ENCODE measurements at places on chromosomes 12 and 14.
A peak's percentile ranks its signal among the peaks of the same experiment; 100 is the strongest.

DNA sequence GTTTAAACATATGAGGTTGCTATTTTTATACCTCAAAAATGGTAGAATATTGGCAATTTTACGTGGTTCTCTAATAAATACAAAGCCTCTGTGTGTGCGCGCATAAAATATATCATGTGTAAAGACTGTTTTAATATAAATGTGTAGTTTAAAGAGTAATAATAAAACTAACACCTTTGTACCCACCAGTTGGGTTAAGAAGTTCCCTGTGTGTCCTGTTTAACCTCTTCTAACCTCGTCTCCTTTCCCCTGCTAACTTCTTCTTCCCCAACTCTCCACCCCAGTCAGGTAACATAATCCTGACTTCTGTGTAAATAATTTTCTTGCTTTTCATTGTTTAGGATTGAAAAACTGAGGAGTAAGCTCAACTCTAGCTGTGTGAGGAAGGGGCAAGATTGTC is 47.6 kb upstream of the PSMA6 start:
- DNase-seq, result no peak

DNA sequence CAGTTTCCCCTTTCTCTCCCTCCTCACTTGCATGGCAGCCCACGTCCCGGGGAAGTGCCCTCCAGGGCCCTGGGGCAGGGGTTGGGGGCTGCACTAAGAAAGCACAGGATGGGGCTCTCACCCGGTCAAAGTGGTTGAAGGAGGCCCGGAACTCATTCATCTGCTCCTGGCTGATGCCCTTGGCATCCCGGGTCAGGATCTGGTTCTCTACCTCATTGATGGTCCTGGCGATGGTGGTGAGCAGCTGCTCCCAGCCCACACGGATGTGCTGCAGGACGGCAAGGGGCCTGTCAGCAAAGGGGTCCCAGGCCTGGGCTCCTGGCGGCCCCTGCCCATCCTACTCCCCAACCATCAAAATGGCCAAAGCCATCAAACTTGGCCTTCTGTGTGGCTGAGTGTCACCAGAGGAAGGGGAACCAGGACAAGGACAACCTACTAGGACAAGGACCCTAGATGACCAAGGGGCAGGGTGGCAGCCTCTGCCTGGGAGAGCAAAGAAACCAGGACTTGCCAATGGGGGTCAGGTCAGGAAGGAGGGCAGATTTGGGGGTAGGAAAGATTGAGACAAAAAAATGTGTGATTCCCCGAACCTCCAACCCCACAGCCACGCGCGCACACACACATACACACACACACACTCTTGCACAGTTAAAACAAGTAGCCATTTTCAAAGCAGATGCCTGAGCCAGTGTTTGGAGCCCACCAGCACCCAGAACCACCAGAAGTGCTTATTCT is 87.1 kb upstream of the ZFP36L1 start:
- DNase-seq, result no peak

DNA sequence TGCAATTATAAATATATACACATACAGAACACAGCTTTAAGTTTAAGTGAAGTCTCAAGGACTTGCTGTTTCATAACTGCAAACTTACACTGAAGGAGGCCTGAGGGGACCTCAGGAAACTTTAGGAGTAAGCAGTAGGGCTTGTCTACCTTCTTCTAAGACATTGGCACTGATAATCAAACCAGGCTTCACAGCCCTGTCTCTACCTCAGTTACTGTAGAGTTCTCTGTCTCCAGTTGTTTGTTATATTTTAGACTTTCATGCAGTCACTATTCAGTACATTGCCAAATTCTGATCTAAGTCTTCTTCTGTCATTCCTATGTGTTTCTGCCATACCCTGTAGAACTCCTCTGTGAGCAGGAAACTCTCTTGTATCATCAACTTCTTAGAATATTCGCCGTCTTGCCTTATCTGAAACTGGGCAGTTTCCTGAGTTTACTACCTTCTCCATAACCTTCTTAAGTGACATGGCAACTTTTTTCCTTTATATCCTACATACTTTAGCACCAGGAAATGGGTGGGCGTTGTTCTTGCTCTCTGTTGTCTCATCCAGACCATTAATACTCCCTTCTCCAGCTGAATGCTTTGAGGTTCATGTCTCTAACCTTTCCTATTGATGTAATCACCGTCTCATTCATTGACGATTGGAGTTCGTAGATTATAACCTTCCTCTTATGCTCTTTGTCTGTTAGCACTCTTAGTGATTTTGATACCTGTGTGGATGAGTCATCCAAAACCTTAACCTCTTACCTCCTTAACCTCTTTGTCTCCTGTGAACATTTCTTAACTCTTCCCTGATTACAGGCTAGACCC is 11.4 kb downstream of the APAF1 start:
- no peak for DNase-seq

DNA sequence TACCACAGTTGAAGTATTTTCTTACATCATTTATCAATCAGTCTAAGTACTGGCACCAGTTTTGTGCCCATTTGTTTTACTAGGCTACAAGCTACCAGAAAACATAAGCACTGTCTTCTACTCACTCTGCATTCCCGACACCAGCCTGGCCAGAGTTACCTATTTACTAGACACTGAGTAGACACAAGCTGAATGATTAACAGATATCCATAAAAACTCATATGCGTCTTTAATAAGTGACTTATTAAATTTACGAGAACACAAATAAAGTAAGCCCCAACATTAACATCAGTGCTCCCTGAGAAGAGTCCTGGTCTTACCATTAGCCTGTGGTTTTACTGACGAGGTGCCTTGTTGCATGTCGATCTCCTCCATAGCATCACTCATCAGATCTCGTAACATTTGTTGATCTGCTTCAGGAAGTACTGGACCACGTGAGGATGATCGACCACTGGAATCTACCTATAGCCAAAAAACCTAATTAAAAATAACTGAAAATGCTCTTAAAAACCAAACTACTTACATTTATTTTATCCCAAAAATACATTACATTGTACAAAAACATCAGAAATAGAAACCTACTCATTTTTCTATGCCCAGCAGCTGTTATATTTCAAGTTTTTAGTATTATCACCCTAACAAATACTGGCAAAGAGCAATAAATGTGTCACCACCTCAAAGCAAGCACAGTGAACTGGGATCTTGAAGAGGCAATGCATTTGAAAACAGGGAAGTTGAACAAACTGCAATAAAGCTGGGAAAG is 53.3 kb downstream of the BDKRB1 start:
- DNase-seq, result no peak

DNA sequence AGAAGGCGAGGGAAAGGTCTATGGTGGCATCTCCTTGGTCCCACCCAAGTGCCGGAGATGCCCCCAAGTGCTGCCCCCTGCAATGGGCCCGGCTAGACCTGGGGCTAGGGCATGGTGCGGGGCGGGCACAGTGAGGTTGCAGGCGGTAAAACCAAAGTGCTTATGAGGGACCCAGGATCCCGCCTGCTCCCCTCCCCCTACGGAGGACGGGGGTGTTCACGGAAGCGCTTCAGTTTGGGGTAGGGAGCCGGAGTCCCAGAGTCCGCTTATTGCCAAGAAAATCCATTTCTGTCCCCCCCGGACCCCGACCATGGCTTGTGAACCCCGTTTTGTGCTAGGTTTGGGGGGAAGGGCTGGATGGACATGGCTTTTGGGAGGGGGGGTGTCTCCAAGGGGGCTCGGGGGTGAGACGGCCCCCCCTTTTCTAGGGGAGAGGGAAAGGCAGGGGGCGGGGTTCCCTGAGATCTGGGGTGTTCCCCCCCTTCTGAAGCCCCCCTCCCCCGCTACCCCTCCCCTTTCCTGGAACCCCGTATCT is 5.4 kb upstream of the GPR84 start:
- no peak for DNase-seq

- no peak for DNase-seq
Observed at GRCh38 chr12:26052652-26053051, 72.2 kb downstream of the BHLHE41 start.

- no peak for DNase-seq
Observed at GRCh38 chr14:29529418-29529817, 398.2 kb downstream of the PRKD1 start.

GRCh38 chr14:23559010-23559925 is 3.2 kb downstream of the THTPA start:
- peak; percentile 50 for DNase-seq

GRCh38 chr14:101409006-101409543 is 152.2 kb upstream of the DIO3 start:
- DNase-seq, result no peak

DNA sequence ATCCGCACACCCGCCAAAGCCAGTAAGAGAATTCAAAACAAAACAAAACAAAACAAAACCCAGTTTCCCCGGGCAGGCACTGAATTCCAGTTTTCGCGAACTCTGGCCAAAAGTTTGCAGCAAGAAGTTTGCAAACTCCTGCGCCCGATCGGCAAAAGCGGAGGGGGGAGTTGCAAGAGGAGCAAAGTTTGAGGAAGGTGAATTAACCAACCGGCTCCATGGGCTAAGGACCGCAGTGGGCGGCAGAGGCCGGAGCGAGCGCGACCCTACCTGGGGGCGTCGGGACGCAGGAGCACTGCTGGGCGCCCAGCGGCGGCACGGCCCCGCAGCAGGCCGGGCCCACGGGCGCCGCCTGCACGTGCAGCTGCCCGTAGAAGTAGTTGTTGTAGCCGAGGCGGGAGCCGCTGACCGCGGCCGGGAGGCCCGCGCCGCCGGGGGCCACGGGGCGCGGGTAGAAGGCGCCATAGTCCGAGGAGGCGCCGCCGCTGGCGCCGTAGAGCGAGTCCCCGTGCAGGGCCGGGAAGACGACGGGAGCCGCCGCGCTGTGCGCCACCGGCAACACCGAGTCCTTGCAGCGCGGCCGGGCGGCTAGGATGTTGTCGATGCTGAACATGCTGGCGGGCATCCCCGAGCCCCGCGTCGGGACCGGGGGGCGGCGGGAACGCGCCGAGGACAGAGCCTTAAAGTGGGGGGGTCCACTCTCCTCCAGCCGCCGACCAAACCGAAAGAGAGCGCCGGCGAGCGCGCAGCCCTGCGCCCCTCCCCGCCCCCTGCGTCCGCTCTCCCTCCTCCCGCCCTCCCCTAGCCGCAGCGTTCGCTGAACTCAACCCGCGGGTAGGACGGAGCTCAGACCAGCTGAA is at the start of gene GSC:
Gene GSC (minus strand): TSS at position 723 of the 860 bp plus-strand sequence. CDS start 98 bp downstream, at position 625.
- DNase-seq, result no peak

GRCh38 chr12:5176036-5176435 is 132.4 kb downstream of the KCNA5 start:
- DNase-seq, result no peak

DNA sequence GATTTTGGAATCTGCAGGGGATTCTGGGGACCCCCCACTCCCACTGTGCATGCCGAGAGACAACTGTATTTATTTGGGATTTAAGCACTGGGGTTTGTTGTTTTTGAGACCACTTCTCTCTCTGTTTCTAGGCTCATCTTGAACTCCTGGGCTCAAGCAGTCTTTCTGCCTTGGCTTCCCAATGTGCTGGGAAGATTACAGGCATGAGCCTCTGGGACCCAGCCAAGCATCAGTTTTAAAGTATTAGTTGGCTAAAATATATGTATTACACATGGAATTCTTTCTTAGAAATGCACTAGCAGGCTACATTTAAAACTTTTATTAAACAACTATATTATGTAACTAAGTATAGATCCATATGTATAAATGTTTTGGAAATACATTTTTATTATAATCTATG is 78.3 kb downstream of the AEBP2 start:
- no peak for DNase-seq

- no peak for DNase-seq
Observed at GRCh38 chr14:93533437-93533836, 102.7 kb downstream of the UNC79 start.

GRCh38 chr12:65121956-65122469 is 908 bp upstream of the WIF1 start:
- no peak for DNase-seq

- peak; percentile 43 for DNase-seq
Observed at GRCh38 chr12:48979602-48980388, 1.7 kb downstream of the WNT1 start.

- DNase-seq, result no peak
Observed at GRCh38 chr14:61268812-61269211, 12.3 kb downstream of the TMEM30B start.

DNA sequence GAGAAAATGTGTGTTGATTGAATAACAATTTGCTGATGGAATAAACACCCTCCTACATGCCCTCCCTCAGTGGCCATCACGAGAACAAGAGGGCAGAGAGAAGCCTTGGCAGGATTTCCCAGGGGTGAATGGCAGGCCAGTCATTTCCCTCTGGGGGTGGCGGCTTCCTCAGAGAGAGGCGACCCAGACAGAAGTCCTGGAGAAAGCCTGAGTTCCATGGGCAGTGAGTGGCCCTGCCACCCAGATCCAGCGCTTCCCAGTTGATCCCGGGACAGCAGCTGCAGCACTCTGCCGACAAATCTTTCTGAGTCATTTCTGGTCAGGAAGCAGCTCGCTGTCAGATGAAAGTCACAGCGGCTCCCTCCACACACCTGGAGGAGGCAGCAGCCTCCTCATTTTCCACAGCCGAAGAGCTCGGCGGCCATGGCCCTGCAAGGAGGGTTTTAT is 123.0 kb downstream of the SCARB1 start:
- no peak for DNase-seq

DNA sequence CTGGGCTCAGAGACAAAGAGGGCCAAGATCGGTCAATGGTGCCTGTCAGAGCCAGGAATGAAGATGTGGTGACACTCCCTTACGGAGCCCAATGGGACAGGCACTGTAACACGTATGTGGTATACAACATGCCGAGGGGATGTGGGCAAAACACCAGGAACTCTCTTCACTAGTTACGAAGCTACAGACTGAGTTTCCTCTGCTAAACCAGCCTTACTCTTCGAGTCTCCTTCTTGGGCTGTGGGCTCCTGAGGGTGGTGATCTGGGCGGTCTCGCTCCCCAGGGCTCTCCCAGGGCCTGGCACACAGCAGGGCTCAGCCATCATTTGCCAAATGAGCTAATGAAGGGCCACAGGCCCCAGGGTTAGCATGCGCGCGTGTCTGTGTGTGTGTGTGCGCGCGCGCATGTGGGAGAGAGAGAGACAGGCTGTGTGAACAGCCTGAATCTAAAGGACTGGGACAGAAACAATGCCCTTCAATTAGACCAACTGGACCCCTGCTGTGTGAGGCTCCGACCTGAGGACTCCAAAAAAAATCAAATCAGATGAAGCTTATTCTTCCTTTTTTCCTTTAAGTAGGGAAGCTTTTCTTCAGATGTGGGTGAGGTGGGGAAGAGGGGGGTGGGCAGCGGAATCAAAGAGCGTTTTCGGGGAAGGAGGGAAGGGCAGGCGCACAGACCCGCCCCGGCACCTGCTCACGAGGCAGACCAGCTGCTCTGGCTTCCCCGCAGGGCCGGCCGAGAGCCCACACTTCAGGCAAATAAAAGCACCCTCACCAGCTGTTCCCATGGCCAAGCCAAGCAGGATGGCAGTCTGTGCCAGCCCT is 42.5 kb downstream of the CCDC88C start:
- DNase-seq, result no peak

DNA sequence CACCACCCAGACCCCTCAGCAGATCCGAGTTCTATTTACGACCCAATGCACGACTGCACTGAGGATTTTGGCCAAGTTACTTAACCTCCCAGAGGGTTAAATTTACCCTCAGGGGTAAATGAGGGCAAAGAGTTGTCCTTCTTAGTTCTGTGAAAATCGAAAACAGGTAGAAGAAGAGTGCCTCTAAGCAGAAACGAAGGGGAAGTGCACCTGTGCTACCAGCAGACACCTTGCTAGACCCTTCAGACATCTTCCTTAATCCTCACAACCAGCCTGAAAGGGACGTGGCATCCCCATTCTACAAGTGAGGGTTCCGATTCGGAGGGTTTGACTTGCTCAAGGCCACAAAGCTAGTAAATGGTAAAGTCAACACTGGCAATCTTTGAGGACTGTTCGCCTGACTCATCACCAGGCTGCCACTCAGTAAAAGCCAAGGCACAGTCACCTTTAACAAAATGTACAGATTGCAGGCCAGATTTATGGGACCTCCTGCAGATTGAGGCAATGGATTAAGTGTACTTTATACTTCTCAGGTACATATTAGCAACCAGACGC is 1.6 kb downstream of the GSG1 start:
- DNase-seq, result peak; percentile 76

All from CD4-positive, alpha-beta T cell treated with Interleukin-4 for 4 hours (primary cell).